CMK (cell line): ENCODE measurements at places on chromosomes 3 and 15.

- DNase-seq, result no peak
These were observed 61.4 kb downstream of the FRMD4B start for GRCh38 chr3:69324362-69325025.

- DNase-seq, result no peak
These were observed 266.2 kb upstream of the ROPN1 start for GRCh38 chr3:124258057-124258500.

- no peak for DNase-seq
These were observed 8.4 kb downstream of the ACSBG1 start for GRCh38 chr15:78225783-78226541.

DNA sequence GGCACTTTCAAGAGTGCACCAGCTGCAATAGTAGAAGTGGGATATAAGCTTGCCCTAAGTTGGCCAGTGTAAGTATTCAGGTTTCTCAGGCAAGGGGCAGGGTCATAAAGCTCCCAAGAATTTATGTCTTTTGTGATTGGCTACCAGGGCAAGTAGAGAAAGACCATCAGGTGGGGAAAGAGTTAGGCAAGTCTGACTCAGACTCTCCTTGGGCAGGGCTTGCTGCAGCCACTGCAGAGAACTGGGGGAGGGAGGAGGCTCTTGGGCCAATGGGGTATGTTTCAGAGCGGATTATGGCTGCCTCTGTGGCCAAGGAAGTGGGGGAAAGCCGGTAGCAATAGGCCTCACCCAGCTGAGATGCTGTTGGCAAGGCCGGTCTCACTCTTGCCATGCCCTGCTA is 44.6 kb upstream of the SLC25A36 start:
- DNase-seq, result no peak

DNA sequence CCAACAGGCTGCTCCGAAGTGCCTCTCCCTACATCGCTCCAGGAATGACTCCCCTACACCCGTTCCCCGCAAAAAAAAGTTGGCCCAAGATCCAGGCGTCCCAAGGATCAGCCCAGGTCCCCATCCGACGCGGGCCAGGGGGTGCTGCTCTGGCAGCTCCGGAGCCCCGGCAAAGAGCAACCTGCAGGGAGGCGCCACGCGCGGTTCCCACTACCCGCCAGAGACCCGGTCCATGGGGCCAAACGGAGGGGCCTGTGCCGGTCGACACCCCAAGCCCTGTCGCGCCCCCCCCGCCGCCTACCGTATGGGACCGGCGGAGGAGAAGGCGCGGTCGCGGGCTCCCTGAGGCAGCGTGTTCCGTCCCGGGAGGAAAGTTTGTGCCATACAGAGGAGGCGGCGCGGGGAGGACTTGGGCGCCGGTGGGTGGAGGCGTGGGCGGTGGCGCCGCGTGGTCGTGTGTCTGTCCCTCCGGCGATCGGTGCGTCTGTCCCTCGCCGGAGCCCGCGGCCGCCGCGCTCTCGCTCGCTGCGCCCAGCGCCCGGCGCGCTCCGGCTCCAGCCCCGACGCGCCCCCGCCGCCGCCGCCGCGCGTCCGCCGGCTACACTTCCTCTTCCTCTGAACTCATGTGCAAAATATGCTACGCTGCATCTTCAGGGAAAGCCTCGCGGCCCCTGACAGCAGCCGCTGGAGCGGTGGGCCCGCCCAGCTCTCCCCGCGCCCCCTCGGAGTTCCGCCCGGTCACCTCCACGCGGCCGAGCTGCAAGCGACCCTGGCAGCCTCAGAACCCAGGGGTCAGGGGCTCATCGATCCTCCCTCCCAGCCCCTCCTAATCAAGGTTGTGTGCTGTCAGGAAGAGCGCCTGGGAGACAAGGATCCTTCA is at the start of gene RFTN1:
RFTN1 (minus strand) TSS at position 559 of the 880 bp plus-strand sequence. CDS start 19,830 bp downstream, outside the sequence.
- no peak for DNase-seq

GRCh38 chr15:93152951-93153350 is 63.9 kb upstream of the RGMA start:
- no peak for DNase-seq

- DNase-seq, result no peak
These were observed 1.2 kb downstream of the PLOD2 start for GRCh38 chr3:146159616-146160320.

DNA sequence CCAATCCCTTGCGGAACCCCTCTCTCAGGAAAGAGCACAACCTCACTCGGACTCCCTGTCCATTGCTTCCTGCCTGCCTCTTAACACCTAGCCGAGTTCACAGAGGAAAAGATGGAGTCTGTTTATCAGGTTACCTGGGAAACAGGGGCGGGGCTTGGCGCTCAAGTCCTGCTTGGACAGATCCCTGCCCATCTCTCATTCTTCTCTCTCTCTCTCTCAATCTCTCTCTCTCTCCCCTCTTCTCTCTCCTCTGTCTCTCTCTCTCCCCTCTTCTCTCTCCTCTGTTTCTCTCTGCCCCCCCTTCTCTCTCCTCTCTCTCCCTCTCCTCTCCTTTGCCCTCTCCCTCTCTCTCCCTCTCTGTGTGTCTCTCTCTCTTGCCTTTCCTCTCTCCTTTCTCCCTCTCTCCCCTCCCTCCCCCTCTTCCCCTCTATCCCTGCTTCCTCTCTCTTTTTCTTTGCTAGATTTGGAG is at the start of gene EFHB:
EFHB (minus strand) TSS at position 120 of the 469 bp plus-strand sequence. CDS start 199 bp downstream, outside the sequence.
- no peak for DNase-seq

- DNase-seq, result no peak
These were observed 48.8 kb downstream of the EPHB3 start for GRCh38 chr3:184610245-184610871.

GRCh38 chr15:96595951-96596350 is 265.5 kb downstream of the NR2F2 start:
- DNase-seq, result no peak

DNA sequence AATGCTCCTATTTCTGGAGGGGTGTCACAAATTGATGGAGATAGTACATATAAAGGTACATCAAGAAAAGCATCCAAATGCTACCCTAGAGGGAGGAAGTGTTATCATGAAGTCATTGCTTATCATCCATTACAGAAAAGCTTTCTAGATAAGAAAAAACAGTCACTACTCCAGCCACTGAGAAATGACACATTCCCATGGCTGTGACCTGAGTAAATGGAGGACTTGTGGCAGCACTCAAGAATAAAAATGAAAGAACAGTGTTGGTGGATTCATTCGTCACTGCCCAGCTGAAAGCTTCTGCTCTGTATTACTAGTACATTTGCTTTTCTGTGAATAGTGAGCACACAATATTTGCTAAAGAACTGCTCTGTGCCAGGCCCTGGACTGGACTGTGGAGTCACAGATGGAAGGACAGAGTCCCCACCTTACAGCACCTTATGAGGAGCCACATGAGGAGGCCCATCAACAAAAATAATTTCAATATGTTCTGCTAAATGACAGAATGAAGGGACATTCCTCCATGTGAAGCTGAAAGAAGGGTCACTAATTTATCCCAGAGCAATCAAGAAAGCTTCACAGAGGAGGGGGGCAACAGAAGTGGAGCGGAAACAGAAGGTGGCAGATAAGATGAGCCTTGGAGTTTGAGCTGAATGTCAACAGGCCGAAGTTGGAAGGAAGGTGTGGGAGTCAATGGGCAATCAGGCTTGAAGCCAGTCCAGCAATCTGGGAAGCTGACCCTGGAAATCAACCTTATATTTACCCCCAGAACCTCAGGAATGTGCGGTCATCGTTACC is 343.5 kb upstream of the TRIM42 start:
- no peak for DNase-seq

DNA sequence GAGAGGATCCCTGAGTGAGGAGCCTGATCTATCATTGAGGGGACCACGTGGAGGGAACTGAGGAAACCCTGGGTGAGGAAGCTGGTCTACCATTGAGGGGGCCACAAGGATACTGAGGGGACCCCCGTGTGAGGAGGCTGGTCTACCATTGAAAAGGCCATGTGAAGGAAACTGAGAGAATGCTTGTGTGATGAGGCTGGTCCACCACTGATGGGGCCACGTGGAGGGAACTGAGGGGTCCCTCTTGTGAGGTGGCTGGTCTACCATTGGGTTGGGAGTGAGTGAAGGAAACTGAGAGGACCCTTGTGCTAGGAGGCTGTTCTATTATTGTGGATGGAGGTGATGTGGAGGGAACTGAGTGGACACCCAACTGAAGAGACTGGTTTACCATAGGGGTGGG is 161.3 kb downstream of the FBLN2 start:
- no peak for DNase-seq

DNA sequence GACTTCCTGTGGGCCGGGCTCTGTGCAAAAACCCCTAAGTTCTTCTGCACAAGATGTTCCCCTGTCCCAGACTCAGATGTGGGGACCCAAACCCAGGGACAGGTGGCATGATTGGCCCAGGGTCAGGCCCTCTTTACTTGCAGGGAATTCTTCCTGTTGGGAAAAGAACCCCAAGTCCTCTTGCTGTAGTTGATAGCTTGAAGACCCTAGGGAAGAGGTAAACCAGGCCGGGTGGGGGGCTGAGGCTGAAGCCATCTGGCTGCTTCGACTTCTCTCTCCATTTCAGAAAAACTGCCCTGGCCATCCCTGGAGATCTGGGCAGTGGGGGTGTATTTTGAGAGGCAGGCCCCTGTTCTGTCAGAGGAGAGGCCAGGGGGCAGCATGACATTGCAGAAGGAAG is 23.5 kb downstream of the SSUH2 start:
- DNase-seq, result no peak

- DNase-seq, result no peak
These were observed 23.6 kb upstream of the RAB7A start for GRCh38 chr3:128702391-128702790.

DNA sequence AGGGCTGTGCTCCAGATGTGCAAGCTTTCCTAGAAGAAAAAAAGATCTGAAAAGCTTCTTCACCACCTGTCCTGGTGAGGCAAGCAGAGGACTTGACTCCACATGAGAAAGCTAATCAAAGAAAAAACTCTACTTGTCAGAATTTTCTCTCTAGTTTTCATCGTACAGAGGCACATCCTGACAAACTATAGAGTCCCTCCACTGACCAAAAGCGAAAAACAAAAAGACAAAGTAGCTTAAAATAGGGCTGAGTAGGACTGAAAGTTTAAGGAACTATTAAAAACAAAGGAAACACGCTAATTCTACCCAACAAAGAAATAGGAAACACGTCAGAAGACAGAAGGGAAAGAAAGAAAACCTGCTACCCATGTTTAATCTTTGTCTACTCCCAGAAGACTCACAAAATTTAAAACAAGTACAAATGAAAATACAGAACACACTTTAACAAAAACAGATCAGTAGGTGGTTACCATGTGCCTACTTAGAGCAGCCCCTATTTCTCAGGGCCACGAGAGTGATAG is 26.5 kb downstream of the NANOGP8 start:
- no peak for DNase-seq

GRCh38 chr3:123695152-123695551 is 110.3 kb upstream of the HACD2 start:
- no peak for DNase-seq

GRCh38 chr15:36898536-36899126 is 201.7 kb downstream of the MEIS2 start:
- DNase-seq, result no peak

- DNase-seq, result no peak
These were observed 52.8 kb upstream of the GRM7 start for GRCh38 chr3:6807967-6808588.

DNA sequence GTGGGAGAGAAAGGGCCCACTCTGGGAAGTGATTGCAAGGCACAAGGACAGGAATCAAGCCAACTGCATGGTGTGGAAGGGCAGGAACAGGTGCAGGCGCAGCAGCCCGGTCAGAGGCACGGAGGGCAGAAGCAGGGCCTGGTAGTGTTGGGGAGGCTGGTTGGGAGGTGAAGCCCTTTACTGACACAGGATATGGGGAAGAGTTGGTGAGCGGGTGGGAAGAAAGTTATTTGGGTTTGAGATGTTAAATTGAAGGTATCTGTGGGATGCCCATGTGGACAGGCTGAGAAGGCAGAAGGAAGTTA is 83.6 kb upstream of the ABHD2 start:
- no peak for DNase-seq

DNA sequence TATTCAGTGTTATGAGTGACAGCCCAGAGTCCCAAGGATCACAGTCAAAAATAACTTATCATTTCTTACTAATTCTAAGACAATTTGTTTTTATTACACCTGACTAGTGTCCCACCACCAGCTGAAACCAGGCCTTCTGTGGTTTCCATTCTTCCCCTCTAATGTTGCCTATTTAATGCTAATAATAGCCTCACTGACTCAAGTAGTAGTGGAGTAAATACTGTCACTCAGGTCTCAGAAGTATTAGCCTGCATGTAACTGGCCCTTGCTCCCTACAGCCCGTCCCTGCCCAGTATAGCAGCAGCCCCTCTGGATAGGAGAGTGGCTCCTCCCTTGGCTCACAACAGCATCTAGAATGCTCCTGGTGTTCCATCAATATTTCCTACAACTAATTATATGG is 665.5 kb downstream of the NTRK3 start:
- DNase-seq, result no peak

GRCh38 chr15:85463276-85463892 is 83.0 kb downstream of the AKAP13 start:
- no peak for DNase-seq

GRCh38 chr3:39408493-39409372 is 2.2 kb downstream of the RPSA start:
- no peak for DNase-seq

GRCh38 chr3:196736670-196737374 is 2.8 kb upstream of the PAK2 start:
- DNase-seq, result no peak

DNA sequence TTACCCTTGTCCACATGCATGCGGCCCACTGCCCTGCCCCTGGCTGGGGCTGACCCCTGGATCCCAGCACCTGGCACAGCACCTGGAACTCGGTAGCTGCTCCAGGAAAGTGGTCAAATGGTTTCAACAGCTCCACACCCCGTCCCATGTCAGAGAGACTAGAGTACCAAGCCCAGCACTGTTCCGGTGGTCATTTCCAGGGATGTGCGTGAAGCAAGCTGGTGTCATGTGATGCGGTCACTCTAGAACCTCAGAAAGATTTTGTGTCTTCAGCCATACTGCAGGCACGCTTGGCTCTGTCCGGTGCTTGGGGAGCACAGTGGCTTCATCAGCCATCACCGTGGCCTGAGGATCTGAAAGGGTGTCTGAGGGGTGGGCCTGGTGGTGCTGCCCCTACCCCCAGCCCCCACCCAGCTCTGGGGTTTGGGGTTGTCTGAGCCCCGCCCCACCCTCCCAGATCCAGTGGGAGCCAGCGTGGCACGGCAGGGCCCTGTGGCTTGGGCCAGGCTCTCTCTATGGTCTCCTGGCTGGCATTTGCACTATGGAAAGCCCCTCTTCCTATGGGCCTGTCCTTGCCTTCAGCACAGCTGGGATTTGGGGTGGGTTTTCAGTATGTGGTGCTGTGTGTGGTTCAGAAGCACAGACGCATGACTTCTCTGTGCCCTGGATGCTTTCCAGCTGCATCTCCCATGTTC is 15.3 kb downstream of the APBA2 start:
- DNase-seq, result no peak
